ENCODE measurements at places on chromosomes 3 and 15. TPM values are rescaled to one million over a fixed set of nuclear protein-coding genes. Genes with fewer than 3 reads are reported as not detected.

DNA sequence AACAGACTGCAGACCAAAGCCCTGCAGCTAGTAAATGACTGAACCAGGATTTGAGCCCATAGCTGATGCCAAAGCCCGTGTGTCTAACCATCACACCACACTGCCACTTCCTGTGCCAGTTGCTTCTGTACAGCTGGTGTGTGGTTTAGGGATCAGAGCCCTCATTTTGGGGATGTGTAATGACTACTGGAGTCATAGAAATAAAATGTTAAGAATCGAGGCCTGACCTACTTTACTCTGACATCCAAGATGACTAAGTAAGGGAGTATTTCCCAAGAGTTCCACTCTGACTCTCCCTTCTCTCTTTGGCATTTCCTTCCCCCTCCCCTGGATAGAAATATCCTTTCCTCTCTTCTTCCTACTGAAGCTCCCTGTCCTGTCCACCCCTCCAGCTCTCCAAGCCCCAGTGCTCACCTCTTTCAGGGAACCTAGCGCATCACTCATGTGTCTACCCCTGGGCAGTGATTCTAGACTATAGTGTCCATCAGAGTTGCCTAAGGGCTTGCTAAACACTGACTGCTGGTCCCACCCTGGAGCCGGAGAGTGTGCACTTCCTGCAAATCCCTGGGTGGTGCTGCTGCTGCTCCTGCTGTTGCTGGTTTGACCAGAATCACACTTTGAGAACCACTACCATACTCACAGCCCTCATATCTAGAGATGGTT is 53.8 kb downstream of the MGLL start:
- peak; percentile 46 for DNase-seq

GRCh38 chr3:37453393-37454389 is 279.3 kb upstream of the LRRFIP2 start:
- DNase-seq: peak; percentile 83

- DNase-seq: no peak
Measured at GRCh38 chr3:50639055-50639494, 22.1 kb downstream of the MAPKAPK3 start.

- no peak for DNase-seq
Measured at GRCh38 chr3:24271228-24271627, 223.4 kb downstream of the THRB start.

- no peak for DNase-seq
Measured at GRCh38 chr15:33587773-33588172, 277.0 kb downstream of the RYR3 start.

GRCh38 chr15:85097250-85097649 is 115.6 kb downstream of the PDE8A start:
- DNase-seq: no peak

- no peak for DNase-seq
Measured at GRCh38 chr3:27570421-27571106, 86.4 kb upstream of the SLC4A7 start.

- no peak for DNase-seq
Measured at GRCh38 chr3:41792806-41793205, 169.1 kb downstream of the ULK4 start.

- DNase-seq: no peak
Measured at GRCh38 chr15:29857221-29857789, 35.0 kb upstream of the TJP1 start.

GRCh38 chr3:61439122-61439458 is 122.3 kb upstream of the PTPRG start:
- no peak for DNase-seq

- DNase-seq: no peak
Measured at GRCh38 chr3:32972482-32973146, 21.2 kb downstream of the CCR4 start.

DNA sequence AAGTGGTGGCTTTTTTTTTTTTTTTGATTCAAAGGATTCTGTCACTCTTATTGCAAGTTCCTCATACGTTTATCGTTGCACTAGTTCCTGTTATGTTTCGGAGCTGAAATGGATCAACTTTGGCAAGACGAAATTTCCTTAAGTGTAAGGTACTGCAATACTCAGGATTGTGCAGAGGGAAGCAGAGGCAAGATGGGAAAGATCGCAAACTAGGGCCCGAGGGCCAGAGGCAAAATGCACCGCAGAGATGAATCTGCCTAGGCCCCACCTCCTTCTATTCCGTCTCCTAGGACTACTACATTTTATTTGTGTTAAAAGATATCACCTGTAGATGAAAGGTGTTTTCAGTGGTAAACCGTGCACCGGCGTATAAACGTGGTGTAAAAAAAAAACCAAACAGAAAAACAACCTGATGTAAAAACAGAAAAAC is 331 bp downstream of the RNU6-1 start:
- no peak for DNase-seq

- no peak for DNase-seq
Measured at GRCh38 chr15:62889734-62890505, 152.6 kb upstream of the TPM1 start.

DNA sequence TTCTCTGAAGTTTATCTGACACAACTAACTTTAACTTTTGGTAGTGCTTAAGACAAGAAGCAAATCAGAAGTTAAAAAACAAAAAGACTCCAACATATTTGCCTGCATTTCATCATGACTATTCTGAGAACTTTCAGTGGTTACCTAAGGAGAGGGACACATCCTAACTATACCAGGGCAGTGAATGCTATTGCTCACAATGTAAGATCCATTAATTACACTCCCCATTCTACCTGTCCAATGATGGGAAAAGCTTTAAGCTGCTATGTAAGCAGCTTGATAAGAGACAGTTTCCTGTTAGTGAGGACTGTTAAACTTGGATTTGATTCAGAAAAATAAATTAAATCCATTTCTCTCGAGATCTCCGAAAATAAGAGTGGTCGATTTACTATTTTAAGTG is 37.5 kb downstream of the SERPINI1 start:
- no peak for DNase-seq

DNA sequence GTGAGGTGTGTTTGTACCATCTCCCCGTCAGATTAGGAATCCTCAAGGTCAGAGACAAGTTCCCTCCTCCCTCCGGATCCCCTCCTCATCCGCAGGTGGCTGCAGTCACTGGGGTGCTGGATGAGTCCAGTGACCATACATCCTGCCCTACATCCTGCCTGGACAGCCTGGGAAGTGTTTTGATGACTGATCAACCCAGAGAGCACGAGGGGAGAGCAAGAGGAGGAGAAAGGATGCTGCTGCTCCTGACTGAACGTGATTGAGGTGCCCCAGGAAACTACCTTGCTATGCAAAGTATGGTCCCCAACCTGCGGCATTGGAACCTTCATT is 65.1 kb downstream of the SLC12A8 start:
- DNase-seq: no peak

AP4E1 gene
- total RNA-seq: 12.0 TPM

LDHAL6B gene
- total RNA-seq: not detected

TF gene
- total RNA-seq: 1.4 TPM

ABHD17C gene
- 4.7 TPM for total RNA-seq

SPRED1 gene
- 9.7 TPM for total RNA-seq

ASB14 gene
- 19.4 TPM for total RNA-seq

GOLGA6L4 gene
- 2.6 TPM for total RNA-seq

PLSCR2 gene
- total RNA-seq: not detected

ITIH1 gene
- not detected for total RNA-seq

PLA2G4D gene
- total RNA-seq: not detected
